ENCODE measurements at places on chromosomes 6 and 20. TPM values are rescaled to one million over a fixed set of nuclear protein-coding genes. Genes with fewer than 3 reads are reported as not detected.

GRCh38 chr6:119444642-119445557 lies 95.3 kb upstream of the MAN1A1 start:
- H3K27me3 ChIP-seq, result no peaks in the 10 kb centered on the region
- peaks cover 15% of the 10 kb centered on the region for H3K4me1 ChIP-seq
- peaks cover 14% of the 10 kb centered on the region for H3K36me3 ChIP-seq
- no peak overlapping the region for H3K4me3 ChIP-seq
- no peak for DNase-seq
- H3K27ac ChIP-seq, result no peak overlapping the region

- H3K27me3 ChIP-seq, result no peaks in the 10 kb centered on the region
- H3K27ac ChIP-seq, result no peak overlapping the region
- peaks cover 6% of the 10 kb centered on the region for H3K36me3 ChIP-seq
Measured at GRCh38 chr6:135869857-135870256, 18.4 kb downstream of the PDE7B start.

- peaks cover 24% of the 10 kb centered on the region for H3K36me3 ChIP-seq
- H3K4me1 ChIP-seq, result peaks cover 4% of the 10 kb centered on the region
- no peak overlapping the region for H3K27ac ChIP-seq
Measured at GRCh38 chr6:121205569-121205968, 128.7 kb downstream of the TBC1D32 start.

DNA sequence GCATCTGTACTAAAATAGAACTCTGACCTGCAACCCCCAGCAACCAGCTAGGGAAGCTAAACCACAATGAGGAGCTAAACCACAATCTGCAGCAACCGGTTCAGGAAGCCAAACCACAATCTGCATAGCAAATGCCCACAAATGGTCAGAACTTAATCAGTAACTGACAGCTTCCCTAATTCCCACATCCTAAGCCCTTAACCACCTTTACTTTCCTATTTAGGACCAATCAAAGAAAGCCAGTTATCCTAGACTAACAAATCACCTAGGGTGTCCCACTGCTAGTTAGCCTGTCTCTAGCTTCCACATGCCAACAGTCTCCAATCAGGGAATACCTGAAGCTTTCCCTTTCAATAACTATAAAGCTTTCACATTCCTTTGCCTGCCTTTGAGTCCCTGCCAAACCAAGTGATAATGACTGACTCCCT lies 424.6 kb upstream of the PTCHD4 start:
- no peaks in the 10 kb centered on the region for H3K36me3 ChIP-seq
- H3K27ac ChIP-seq, result no peak overlapping the region
- H3K27me3 ChIP-seq, result no peaks in the 10 kb centered on the region
- no peaks in the 10 kb centered on the region for H3K4me1 ChIP-seq
- DNase-seq, result no peak
- H3K4me3 ChIP-seq, result no peak overlapping the region

DNA sequence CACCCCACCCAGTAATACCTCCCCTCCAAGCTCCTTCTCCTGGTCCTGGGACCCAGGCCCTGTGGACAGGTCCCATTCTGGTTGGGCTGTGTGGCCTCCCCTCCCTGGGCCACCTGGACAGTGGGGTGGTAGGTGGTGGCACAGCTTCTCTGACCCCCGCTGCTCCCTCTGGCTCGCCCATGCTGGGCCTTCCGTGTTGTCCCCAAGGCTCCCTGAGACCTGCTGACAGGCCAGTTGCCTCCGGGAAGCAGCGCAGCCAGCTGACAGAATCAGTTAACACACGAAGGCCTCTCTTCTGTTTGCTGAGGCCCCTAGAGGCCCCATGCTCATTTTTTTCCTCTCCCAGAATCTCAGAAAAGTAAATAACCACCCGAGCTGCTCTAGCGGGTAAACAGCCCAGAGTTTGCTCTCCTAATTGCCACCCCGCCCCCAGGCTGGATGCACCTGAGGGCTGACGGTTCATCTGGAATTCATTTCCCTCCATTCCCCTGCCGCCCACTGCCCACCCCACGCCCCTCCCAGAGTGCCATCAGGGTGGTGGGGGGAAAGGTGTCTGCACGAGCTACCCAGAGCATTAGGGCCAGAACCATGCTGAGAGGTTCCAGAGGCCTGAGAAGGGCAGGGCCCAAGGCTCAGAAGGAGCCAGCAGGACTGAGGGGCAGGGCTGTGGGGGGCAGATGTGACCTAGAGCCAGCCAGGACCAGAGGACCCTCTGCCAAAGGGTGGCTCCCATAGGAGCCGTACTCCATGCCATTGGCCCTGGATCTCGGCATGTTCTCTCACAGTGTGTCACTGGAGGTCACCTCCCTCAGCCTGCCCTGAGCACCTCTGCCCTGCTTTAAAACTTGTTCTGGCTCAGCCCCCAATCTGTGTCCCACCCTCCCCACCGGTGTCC lies 157.5 kb downstream of the GRM4 start:
- DNase-seq, result no peak
- peaks cover 1% of the 10 kb centered on the region for H3K4me1 ChIP-seq
- peaks cover 4% of the 10 kb centered on the region for H3K27me3 ChIP-seq

DNA sequence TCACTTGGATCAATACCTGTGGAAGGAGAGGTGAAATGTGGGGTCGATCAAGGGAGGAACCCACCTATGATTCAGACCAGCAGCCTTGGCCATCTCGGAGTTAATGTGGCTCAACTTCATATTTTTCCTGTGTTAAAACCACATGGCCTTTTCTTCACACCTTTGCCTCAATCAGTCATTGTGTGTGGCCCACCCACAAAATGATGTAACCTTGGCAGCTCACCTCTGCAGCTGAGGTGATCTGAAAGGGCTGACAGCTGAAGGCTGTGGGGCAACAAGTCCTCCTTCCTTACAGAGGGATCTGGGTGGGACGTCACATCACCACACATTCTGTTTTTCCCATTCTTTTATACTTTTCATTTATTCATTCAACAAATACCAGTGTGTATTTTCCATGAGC lies 357.1 kb upstream of the HSF2 start:
- H3K36me3 ChIP-seq, result no peaks in the 10 kb centered on the region
- H3K4me1 ChIP-seq, result peaks cover 4% of the 10 kb centered on the region
- no peak for DNase-seq

The IP6K3 gene
- not detected for total RNA-seq

The SMLR1 gene
- total RNA-seq, result not detected

- no peak for DNase-seq
- no peak overlapping the region for H3K27ac ChIP-seq
- H3K4me1 ChIP-seq, result peaks cover 2% of the 10 kb centered on the region
- H3K4me3 ChIP-seq, result no peak overlapping the region
- H3K27me3 ChIP-seq, result no peaks in the 10 kb centered on the region
Measured at GRCh38 chr6:144816936-144817335, 531.8 kb downstream of the UTRN start.

DNA sequence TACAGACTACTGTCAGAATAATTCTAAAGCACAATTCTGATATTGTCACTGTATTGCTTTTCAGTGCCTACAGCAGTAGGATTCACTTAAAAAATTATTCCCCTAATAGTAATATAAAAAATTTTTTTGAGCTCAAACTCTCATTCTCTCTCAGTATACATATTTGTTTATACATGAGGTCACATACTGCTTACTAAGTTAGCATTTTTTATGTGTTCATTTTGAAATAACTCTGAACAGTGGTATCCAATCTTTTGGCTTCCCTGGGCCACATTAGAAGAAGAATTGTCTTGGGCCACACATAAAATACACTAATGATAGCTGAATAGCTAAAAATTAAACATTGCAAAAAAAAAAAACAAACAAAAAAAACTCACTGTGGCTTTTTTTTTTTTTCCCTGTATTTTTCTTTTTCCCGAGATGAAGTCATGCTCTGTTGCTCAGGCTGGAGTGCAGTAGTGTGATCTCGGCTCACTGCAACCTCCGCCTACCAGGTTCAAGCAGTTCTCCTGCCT lies 38.6 kb downstream of the ASXL1 start:
- H3K4me3 ChIP-seq, result no peak overlapping the region
- no peak for DNase-seq
- peaks cover 47% of the 10 kb centered on the region for H3K36me3 ChIP-seq
- H3K4me1 ChIP-seq, result peaks cover 10% of the 10 kb centered on the region
- H3K27me3 ChIP-seq, result no peaks in the 10 kb centered on the region

GRCh38 chr20:313948-314347 lies 11.4 kb upstream of the SOX12 start:
- no peaks in the 10 kb centered on the region for H3K27me3 ChIP-seq
- no peaks in the 10 kb centered on the region for H3K36me3 ChIP-seq
- peaks cover 18% of the 10 kb centered on the region for H3K4me1 ChIP-seq
- no peak for DNase-seq

DNA sequence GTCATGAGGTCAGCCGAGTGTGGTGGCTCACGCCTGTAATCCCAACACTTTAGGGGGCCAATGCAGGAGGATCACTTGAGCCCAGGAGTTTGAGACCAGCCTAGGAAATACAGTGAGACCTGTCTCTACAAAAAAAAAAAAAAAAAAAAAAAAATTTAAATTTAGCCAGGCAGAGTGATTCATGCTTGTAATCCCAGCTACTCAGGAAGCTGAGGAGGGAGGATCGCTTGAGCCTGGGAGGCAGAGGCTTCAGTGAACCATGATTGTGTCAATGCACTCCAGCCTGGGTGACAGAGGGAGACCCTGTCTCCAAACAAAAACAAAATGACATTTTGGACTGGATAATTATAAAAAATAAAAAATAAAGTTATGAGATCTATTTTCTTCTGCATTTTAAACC lies 56.2 kb downstream of the ADGRF1 start:
- no peak for DNase-seq
- H3K27ac ChIP-seq, result no peak overlapping the region
- peaks cover 3% of the 10 kb centered on the region for H3K27me3 ChIP-seq
- no peaks in the 10 kb centered on the region for H3K36me3 ChIP-seq
- H3K4me3 ChIP-seq, result no peak overlapping the region
- H3K4me1 ChIP-seq, result no peaks in the 10 kb centered on the region

The TRDN gene
- total RNA-seq, result not detected

The PIM1 gene
- 428 TPM for total RNA-seq

- H3K4me1 ChIP-seq, result no peaks in the 10 kb centered on the region
- H3K27ac ChIP-seq, result no peak overlapping the region
- no peaks in the 10 kb centered on the region for H3K36me3 ChIP-seq
- no peak for DNase-seq
- no peak overlapping the region for H3K4me3 ChIP-seq
Measured at GRCh38 chr6:43759136-43759906, 10.7 kb upstream of the VEGFA start.

DNA sequence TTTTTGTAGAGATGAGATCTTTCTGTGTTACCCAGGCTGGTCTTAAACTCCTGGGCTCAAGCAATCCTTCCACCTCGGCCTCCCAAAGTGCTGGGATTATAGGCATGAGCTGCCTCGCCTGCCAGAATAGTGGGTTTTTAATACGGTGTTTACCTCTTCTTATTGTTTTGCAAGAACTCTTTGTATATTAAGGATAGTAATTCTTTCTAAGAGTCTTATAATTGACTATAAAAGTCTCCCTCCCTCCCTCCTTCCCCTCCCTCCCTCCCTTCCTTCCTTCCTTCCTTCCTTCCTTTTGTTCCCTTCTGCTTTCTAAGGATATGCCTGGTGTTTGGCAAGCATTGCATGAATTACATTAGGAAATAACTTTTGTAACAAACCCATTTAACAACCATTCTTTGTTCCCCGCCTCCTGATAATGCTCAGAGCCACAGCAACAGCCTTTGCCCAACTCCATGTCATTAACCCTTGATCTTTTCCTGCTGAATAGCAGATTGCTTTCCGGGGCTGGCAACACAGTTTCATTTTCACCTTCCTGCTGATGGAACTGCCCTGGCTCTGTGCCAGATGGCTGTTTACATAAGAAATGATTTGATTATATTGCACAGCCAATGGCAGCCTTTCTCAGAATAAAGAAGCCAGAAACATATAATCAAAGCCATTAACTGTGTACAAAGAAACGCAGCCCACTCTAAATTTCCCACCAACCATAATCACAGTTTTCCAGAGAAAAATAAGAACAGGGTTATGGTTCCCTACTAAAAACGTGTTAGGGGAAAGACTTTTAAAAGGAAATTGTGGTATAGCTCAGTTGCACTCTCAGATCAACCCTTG lies 143.7 kb upstream of the PTPN1 start:
- H3K27ac ChIP-seq, result peak overlapping the region; percentile 17
- peak overlapping the region; percentile 34 for H3K4me3 ChIP-seq
- no peaks in the 10 kb centered on the region for H3K36me3 ChIP-seq
- peaks cover 2% of the 10 kb centered on the region for H3K27me3 ChIP-seq
- H3K4me1 ChIP-seq, result peaks cover 8% of the 10 kb centered on the region

- H3K27ac ChIP-seq, result no peak overlapping the region
- no peak overlapping the region for H3K4me3 ChIP-seq
- H3K27me3 ChIP-seq, result no peaks in the 10 kb centered on the region
- H3K36me3 ChIP-seq, result no peaks in the 10 kb centered on the region
- no peak for DNase-seq
- no peaks in the 10 kb centered on the region for H3K4me1 ChIP-seq
Measured at GRCh38 chr6:34025112-34025807, 120.6 kb downstream of the GRM4 start.

The MAP7 gene
- 0.48 TPM for total RNA-seq

The BTN1A1 gene
- total RNA-seq, result 0.11 TPM

DNA sequence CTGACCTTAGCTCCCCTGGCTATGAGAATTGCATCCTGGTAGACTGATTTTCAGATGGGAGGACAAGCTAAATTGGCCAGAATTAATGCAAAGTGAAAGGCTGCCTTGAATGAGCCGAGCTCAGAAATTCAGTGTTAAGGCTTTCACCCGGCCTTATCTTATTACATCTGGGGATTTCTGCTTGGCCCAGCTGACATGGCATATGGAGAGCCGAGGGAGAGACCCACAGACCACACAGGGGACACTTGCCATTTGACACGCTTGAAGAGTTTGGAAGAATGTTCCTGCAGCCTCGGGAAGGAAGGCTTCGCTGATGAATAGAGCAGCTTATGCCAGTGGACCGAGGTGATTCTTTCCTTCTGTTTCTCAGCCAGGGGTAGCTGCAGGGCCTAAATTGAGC lies 9.0 kb downstream of the MOCS3 start:
- no peaks in the 10 kb centered on the region for H3K27me3 ChIP-seq
- H3K27ac ChIP-seq, result no peak overlapping the region
- no peaks in the 10 kb centered on the region for H3K36me3 ChIP-seq
- peaks cover 4% of the 10 kb centered on the region for H3K4me1 ChIP-seq
- H3K4me3 ChIP-seq, result no peak overlapping the region

Measured in activated naive CD8-positive, alpha-beta T cell treated with anti-CD3 and anti-CD28 coated beads, Interleukin-2, amount 10 ng/mL, durations not matched to agents 7 days and 5 days (primary cell).